ENCODE measurements at places on chromosomes 3 and 15.

DNA sequence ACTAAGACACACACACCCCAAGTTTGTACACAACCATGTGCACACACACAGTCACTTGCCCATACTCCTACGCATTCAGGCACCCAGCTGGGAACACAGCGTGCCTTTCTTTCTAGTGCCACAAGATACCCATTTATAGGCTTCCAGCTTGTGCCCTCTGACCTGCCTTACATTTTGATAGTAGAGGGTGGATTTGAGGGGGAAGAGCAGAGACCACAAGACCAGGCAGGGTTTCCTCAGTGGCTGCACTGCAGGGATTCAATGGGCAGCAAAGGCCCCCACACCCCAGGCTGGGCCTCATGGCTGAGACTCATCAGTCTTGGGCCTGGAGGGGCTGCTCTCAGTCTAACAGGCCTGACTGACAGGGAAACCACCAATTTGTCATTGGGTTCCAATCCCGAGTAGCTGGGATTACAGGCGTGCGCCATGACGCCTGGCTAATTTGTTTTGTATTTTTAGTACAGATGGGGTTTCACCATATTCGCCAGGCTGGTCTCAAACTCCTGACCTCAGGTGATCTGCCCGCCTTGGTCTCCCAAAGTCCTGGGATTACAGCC, 18.8 kb upstream of the ANKDD1A start:
- no peak for DNase-seq

DNA sequence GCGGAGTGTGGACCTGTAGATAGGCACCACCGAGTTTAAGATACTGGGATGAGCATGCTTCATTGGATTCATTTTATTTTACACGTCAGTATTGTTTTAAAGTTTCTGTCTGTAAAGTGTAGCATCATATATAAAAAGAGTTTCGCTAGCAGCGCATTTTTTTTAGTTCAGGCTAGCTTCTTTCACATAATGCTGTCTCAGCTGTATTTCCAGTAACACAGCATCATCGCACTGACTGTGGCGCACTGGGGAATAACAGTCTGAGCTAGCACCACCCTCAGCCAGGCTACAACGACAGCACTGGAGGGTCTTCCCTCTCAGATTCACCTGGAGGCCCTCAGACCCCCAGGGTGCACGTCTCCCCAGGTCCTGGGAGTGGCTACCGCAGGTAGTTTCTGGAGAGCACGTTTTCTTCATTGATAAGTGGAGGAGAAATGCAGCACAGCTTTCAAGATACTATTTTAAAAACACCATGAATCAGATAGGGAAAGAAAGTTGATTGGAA, 29.5 kb downstream of the SYNM start:
- no peak for DNase-seq

DNA sequence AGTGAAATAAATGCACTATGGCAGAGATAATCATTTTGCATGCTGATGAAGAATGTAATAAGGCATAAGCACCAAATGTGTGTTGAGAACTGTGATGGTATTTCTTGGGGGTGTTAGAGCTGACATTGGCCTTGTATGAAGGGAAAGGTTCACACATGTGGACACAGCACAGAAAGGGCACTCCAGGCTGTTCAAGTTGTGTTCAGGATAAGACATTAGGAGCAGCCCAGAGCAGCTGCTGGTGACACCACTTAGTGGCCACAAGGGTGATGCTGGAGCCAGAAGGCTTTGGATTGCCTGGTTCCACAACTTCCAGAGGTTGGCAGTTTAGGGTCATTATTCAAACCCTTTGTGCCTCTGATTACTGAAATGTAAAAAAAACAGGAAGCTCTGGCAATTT, 155.4 kb downstream of the GOLGA6L6 start:
- DNase-seq, result no peak

DNA sequence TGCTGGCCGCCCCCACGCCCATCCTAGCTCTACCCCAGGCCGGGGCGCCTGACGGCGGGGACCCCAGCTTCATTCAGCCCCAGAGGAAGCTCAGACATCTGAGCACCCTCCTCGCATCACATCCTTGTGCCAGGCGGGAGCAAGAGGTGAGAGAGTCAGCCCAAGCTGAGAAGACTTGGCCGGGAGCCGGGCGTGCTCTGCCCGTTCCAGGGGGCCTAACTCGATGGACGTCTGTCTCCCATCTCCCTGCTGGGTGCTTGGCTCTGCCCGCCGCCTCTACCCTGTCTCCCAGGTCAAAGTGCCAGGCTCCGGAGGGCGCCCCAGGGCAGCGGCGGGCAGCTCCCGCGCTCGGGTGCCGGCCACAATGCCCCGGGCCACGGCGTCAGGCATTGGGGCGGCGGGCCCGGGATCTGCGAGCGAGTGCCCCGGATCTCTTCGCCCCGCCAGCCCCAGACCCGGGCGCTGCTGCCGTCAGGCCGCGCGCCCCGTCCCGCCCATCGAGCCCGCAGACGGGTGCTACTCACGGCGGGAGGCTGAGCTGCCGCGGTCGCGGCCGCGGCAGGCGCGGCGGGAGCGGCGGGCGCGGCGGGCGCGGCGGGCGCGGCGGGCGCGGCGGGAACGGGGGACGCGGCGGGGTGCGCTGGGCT, 388 bp downstream of the DAPK2 start:
- no peak for DNase-seq

DNA sequence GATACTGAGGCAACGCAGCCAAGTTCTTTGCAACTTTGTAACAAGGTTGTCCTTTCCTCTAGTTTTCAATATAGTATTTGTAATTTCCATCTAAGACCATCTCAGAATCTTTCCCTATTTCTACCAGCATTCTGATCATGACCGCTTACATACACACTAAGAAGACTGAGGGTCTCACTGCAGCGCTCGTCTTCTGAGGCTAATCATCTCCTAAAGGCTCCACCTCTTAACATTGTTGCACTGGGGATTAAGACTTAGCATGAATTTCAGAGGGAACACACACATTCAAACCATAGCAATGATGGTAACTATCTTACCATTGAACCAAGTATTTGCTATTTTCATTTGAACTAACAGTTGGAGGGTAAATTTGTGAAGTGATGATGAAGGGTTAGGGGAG, 463.3 kb upstream of the CCDC54 start:
- DNase-seq, result no peak

GRCh38 chr3:45333549-45333948, 54.8 kb upstream of the LARS2 start:
- no peak for DNase-seq

DNA sequence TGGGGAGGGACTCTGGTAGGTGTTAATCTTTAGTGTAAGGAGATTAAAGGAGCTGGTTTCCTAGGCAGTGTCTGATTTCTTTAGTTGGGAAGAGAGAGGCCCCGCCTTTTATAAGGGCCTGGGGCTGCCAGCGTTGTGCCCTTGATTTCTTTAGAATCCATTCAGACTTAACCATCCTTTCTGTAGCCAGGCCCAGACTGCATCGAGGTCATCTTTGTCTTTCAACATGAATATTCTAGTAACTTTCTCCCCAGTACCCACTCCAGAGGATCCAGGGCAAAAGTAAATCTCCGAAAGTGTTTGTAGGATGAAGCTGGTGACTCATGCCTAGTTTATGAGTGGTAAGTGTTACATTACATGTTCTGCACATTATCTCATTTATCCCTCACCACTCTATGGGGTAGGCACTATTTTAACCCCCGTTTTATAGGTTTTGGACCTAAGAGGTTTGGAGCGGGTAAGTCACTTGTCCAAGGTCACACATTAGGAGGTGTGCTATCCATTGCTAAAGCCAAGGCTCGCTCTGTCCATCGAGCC, 11.8 kb upstream of the USP3 start:
- no peak for DNase-seq
